Brain microvascular endothelial cell (primary cell): ENCODE measurements at places on chromosomes 6 and 20.

DNA sequence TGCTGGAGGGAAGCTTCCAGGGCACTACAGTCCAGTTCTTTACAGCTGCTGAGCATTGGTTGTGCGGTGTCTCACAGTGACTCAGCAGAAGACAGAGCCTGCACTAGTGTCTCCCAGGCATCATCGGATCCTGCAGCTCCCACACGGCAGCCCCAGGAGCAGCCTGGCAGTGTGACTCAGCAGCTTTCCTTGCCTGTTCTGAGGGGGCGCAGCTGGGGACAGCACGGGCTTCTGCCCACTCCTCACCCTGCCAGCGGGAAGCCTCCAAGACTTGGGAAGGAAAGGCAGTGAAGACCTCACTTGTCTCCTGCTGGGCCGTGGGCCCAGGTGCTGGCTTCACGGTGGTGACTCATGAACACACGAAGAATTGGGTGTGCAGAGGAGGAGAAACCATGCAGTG, 165.4 kb downstream of the SYNDIG1 start:
- peak; percentile 81 for DNase-seq

DNA sequence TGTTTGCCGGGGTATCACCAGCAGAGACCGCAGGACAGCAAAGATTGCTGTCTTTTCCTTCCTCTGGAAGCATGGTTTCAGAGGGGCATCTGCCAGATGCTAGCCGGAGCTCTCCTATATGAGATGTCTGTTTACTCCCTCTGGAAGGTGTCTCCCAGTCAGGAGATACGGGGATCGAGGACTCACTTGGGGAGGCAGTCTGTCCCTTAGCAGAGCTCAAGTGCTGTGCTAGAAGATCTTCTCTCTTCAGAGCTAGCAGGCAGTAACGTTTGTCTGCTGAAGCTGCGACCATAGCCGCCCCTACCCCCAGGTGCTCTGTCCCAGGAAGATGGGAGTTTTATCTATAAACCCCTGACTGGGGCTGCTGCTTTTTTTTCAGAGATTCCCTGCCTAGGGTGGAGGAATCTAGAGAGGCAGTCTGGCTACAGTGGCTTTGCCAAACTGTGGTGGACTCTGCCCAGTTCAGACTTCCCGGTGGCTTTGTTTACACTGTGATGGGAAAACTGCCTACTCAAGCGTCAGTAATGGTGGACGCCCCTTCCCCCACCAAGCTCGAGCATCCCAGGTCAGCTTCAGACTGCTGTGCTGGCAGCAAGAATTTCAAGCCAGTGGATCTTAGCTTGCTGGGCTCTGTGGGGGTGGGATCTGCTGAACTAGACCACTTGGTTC, 133.0 kb upstream of the FLRT3 start:
- no peak for DNase-seq

GRCh38 chr6:151494936-151495320, 1.1 kb downstream of the CCDC170 start:
- no peak for DNase-seq

- DNase-seq = no peak
Observed at GRCh38 chr6:4904461-4905025, 99.3 kb downstream of the RPP40 start.

- no peak for DNase-seq
Observed at GRCh38 chr6:21912151-21912832, 318.7 kb downstream of the SOX4 start.

DNA sequence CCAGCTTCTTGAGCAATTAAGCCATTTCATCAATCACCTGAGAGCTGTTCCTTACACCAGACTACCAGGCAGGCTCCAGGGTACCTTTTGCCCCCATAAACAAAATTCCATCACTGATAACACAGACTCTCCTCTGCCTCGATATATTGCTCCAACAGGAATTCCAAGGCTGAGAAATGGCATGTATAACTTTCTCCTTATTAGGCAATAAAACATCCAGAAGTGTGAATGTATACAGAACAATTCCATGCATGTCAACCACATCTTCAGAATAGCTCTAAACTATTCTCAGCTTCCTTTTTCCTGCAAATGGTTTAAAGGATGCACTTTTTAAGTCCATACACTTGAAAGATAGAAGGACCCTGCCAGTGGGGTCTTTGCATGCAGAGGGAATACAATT, 73.8 kb downstream of the EDN3 start:
- DNase-seq = no peak
